ENCODE measurements at places on chromosomes 7 and 10.

DNA sequence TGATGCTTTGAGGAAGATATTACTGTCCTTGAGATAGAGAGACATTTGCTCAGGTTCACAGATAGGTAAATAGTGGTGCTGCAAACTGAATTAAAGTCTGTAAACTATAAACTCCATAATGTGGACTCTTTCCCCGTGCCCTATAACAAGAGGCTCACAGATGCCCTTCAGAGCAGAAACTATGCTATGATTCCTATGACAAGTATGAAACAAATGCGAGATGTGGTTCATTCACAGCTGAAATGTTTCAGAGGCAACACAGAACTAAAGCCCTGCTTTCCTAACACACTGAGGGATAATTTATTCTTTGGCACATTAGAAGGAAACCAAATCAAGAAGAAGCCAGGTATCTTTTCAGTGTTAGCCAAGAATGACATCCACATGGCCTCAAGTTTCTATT is 13.4 kb downstream of the CHUK start:
- DNase-seq: no peak

GRCh38 chr10:110069502-110069982 is 61.8 kb downstream of the ADD3 start:
- no peak for DNase-seq

- no peak for DNase-seq
These were observed 188.7 kb upstream of the MBL2 start for GRCh38 chr10:52961323-52961722.

DNA sequence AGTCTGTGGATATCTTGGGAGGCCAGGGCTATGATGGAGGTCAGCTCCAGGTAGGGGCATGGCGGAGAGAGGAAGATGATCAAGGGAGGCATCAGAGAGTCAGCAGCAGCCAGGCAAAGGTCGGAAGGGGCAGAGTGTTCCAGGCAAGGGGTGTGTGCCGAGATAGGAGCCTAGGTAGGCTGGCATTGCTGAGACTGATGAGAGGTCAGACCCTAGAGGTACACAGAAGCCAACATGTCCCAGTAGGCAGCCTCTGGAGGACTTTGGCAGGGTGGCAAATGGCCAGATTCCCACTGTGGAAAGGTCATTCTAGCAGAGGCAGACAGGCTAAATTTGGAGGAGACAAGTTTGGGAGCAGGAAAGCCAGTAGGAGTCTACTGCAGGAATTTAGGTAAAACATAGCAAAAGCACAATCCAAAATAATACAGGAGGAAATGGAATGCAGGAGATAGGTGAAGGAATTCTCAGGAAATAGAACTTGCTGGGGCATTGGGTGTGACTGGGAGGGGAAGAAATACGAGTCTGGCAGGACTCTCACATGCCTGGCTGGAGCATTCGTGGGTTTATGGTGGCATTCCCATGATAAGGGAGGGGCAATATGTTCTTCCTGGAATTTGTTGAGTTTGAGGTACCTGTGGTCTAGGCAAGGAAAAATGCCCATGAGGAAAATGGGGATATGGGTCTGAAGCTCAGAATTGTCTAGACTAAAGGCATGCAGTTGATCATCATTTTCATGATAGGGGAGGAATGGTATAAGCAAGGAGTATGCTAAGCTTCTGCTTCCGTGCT is 25.7 kb downstream of the TMEM176A start:
- DNase-seq: no peak

DNA sequence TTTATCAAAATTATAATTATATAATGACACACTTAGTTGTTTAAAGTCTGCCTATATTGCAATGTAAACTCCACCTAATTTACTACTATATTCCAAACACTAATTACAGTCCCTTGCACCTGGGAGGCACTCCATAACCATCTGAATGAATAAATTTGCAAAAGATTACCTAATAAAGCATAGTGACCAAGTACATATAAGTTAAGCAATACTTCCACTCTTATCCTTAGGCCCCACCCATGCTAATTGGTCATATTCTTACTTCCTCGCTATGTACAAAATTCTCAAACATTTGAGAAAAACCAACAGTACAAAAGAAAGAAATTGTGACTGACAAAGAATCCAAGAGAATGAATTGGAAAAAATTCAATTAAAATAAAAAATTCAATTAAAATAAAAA is 65.3 kb downstream of the ZFAND4 start:
- DNase-seq: no peak

GRCh38 chr7:128877756-128878120 is 15.1 kb downstream of the ATP6V1F start:
- DNase-seq: no peak

GRCh38 chr7:78222001-78222751 is 423.6 kb downstream of the PHTF2 start:
- no peak for DNase-seq

DNA sequence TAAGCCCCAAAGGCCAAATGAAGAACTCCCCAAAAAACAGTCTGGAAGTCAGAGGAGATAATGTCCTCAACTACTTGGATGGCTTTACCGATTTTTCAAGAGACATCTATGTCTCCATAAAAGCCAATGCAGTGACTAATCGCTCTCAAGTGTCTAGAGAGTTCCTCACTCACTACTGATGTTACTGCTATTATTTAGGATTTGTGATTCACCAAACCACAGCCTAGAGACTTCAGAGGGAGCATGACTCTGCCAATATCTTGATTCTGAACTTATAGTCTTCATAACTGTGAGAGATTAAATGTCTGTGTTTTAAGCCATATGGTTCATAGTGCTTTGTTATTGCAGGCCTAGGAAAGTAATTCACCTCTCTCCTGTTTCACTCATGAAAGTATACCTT is 160.2 kb downstream of the IPMK start:
- no peak for DNase-seq

GRCh38 chr7:27184337-27185012 is 557 bp downstream of the HOXA11 start:
- peak; percentile 43 for DNase-seq

DNA sequence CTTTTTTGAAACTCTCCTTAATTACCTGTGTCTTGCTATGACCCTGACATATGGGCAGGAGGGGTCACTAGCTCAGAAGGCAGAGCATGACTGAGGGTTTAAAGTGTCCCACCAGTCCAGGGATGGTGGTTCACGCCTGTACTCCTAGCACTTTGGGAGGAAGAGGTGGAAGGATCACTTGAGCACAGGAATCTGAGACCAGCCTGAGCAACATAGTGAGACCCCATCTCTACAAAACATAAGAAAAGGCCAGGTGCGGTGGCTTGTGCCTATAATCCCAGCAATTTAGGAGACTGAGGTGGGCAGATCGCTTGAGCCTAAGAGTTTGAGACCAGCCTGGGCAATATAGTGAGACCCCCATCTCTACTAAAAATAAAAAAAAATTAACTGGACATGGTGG is 133.8 kb downstream of the TMEM178B start:
- DNase-seq: no peak

- no peak for DNase-seq
These were observed 101.4 kb downstream of the CREM start for GRCh38 chr10:35228058-35228457.

DNA sequence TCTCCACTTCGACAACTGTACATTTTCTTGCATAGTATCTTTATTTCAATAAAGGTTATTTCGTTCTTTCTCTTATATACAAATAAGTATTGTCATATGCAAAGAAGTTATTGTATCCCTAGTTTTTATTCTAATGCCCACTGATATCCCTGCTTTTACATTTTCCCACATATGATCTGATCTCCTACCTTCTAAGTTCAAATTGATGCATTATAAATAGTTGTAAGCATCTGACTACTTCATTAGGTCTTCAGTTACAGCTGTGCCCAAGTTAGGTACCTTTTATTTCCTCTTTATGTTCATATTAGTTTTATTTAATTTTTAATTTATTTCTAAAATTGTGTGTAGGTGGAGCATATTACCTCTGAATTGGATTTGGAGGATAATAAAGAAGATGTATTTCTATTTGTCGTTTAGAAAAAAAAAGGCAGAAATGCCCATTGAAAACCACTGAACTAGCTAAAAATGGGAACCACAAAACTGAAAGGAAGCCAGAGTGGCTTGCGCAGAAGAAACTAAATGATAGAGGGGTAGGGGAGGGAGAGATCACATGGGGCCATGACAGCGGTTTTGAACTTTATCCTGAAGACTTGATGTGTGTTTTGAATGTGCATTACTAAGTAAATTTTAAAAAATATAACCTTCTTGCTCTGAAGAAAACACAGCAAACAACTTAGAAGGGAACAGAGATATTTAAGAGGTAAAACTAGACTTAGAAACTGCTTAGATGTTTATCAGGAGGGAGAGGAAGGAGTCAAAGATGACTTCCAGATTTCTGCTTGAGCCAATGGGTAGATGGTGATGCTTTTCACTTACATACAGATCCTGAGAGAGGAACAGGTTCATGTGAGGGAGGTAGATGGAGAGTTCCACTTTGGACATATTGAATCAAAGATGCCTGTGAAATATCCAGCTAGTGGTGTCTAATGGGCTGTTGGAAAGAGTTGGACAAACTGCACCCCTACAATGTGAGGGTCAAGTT is 9.3 kb upstream of the ZC3HAV1L start:
- peak; percentile 27 for DNase-seq

- no peak for DNase-seq
These were observed 8.8 kb upstream of the TRPV6 start for GRCh38 chr7:142894112-142894984.

- peak; percentile 49 for DNase-seq
These were observed 67.8 kb upstream of the PDCD4 start for GRCh38 chr10:110803830-110804338.
